Naive thymus-derived CD8-positive, alpha-beta T cell (primary cell): ENCODE measurements at places on chromosomes 3 and 15.

DNA sequence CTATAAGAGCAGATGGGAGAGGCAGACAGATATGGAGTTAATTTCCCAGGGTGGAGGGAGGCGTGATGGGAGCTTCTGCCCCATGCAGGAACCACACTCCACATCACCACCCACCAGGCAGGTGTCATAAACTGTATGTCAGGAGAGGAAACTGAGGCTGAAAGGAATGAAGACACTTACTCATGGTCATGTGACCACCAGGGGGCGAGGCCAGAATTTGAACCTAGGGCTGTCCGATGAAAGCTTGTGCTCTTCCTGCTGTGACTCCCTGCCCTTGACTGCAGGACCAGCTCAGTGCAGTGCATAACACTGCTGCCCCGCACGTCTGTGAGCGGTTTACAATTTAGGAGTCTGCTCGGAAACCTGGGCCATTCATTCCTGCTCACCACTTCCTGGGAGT lies 28.8 kb downstream of the NUP210 start:
- DNase-seq = no peak

GRCh38 chr15:82315519-82316246 lies 33.6 kb downstream of the GOLGA6L10 start:
- DNase-seq = no peak

GRCh38 chr15:88699861-88700260 lies 61.0 kb downstream of the ISG20 start:
- no peak for DNase-seq

DNA sequence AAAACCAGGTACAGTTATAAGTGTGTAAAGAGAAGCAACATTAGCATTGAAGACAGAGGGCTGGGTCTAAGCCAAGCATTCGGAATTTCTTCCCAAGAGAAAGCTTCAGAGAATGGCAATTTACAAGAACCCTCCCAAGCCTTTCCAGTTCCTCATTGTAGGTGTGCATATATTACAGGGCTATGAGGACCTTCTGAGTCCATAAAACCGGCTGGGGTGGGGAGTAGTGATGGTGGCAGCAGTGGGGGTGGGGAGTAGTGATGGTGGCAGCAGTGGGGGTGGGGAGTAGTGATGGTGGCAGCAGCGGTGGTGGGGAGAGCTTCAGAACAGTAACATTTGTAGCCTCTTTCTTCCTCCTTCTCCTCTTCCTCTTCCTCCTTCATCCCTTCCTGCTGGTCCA lies 368.7 kb upstream of the UMPS start:
- no peak for DNase-seq

GRCh38 chr15:82935382-82935781 lies 17.1 kb downstream of the HOMER2 start:
- DNase-seq = no peak

GRCh38 chr3:64815789-64816188 lies 128.0 kb upstream of the ADAMTS9 start:
- DNase-seq = no peak

DNA sequence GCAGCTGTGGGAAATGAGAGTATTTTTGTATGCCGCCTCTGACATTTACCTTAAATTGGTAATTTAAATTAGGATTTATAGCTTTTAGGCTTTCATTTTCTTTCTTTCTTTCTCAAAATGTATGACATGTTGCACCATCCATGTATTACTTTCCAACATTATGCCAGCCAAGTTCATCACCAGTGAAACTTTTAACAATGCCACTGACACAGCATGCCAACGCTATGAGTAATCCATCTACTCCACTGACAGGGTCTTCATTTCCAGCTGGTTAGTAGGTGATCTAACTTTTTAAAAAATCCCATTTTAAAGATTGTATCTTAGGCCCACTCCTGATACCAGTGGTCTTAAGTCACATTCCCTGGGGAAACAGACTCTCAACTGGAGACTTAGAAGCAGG lies 21.8 kb upstream of the CLDN16 start:
- no peak for DNase-seq

DNA sequence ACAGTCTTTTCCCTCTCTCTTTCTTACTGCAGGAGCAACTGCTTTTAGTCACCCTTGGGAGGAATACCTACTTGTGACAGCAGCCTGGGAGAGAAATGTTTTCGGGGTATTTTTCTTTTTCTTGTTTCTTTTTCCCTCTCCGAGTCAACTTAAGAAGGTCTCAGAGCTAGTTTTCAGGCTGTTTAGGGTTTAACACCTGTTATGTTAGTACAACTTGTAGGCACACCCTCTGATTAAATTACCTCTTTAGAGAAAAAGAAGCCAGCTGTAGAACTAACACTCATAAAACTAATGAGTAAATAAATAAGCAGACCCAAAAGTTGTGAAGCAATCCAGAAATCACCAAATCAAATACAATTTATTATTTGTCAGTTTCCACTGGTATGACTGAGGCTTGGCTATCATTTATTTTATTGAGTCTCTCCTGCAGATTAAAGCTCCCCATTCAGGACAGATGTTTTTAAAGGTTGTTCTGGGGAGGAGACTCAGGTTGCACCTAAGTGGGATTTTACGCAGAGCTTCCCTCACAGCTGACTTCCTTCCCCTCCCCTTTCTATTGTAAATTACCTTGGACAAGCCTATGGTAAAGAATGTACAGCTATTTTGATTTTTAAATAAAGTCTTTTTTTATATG lies 112.5 kb downstream of the FOXB1 start:
- no peak for DNase-seq

GRCh38 chr3:71582612-71583565 lies 639 bp downstream of the FOXP1 start:
- peak; percentile 59 for DNase-seq

DNA sequence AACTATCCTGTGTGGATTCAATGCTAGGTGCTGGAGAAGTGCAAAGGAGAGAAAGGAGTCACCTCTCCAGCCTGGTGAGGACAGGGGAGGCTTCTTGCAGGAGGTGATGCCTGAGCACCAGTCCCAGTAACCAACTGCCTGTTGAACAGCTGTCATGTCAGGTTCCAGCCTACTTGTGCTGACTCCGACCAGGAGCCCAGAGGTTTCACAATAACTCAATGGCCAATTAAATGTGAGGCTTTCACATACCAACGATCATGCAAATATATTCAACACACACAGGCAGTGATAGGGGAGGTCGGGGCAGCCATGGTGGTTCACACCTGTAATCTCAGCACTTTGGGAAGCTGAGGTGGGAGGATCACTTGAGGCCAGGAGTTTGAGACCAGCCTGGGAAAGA lies 7.7 kb downstream of the SORD start:
- DNase-seq = no peak

GRCh38 chr3:159771865-159772611 lies 216.6 kb upstream of the IL12A start:
- DNase-seq = no peak

GRCh38 chr3:164451072-164451910 lies 627.0 kb downstream of the SI start:
- no peak for DNase-seq

DNA sequence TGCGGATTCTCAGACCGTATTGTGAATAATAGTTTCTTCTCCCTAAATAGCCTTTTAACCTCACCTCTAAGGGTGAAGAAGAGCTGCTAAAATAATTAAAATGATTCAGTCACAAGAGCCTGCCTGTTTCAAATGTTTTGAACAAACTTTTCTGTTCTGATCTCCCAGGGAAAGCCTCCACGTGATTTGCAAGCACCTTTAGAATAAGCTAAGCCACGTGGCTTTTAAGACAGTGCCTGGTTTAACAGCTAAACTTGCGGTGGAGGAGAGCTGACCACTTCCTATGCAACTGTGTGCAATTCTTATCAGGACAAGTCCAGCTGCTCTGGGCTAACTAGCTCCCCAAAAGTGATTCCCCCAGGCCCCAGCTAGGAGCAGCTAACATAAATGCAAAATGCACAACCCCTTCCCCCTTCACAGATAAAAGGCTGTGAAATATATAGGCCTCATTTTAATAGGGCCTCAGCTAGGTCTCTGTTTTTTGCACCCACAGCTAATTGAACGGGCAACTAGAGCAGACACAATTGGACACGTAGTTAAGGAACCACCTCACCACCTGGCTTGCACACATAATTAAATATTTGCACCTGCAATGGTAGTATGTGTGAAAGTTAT lies 401.2 kb upstream of the NR2F2 start:
- DNase-seq = no peak

DNA sequence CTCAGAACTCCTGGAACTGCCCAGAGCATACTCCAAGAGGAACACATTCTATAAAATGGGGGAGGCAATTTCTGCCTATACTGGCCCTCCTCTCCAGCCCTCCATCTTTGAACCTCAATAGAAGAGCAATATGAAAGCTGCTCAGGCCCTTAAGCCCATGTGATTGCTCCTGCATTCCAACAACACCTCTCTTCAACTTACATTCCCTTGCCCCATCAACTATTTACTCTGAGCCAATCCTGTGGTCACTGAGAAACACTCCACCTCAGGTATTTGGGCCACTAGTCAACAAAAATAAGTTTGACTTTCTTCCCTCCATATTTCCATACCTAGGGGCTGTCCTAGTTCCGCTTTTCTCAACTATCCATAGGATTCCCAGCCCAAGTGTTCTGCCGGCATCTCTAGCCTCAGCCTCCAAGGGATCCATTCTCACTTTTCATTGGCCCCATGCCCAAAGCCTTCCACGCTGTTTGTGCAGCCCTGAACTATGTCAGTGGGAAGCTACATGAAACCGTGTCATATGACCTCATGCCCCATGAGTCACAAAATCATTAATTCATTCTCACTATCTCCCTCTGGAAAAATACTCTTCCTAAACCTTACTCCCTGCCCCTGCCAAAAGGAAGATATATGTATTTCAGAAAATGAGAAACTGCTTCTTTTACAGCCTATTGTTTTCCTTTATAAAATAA lies 61.6 kb downstream of the GJD2 start:
- DNase-seq = no peak

- DNase-seq = no peak
These were observed 24.3 kb upstream of the SUCLG2 start for GRCh38 chr3:67678665-67679064.

GRCh38 chr3:98114264-98114663 lies 16.3 kb upstream of the OR5H1 start:
- DNase-seq = no peak

DNA sequence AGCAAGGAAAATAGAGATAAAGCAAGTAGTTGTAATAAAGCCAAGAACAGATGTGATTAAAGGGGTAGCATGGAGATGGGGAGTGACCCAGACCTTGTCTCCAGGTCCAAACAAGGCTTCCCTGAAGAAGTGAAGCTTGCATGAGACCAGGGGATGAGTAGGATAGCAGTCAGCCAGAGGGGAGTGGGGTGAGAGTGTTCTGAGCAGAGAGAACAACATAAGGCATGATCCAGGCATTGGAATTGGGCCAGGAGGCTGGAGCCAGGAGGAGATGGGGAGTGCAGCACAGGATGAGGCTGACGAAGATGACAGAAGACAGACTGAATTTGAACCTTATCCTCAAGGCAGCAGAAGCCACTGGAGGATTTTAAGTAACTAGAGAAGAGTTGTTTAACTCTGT lies 7.2 kb downstream of the TMOD2 start:
- DNase-seq = no peak

DNA sequence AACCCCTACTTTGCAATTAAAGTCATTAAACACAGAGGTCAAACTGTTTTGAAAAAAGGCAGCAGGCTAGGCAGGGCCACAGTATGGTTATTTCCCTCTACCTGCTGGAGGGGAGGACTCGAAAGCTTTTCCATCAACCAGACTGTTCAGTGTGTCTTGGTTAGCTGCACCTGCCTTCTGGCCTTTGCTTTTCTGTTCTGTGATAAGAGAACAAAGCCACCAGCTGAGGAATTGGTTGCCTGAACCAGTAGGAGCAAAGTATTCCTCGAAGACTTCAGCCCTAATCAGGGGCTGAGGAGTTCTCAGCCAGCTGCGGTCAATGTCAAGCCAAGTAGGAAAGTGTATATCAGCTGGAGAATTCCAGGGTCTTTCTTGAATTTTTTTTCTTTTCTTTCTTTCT lies 132.5 kb downstream of the SOX2 start:
- no peak for DNase-seq

DNA sequence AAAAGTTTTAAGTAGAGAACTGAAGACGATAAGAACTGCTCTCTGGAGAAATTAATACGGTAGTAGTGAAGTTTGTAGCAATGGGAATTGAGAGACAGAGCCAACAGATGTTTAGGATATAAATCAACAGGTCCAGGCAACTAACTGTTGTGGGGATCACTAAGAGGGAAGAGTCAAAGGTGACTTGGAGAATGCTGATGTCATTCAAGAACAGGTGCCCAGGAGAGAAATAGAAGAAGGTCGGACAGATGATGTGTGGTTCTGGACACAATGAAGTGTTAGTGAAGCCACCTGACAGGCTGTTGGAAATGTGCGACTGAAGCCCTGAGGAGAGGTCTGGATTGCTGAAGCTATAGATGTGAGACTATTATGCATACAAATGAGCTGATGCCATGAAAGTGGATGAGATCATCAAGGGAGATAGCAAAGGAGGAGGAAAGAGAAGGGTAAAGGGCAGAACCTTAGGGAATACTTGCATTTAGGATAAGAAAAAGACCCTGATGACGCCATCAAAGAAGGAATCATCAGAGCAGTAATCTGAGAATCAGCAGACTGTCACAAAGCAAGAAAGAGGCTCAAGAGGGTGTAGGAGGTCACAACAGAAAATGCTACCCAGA lies 183.7 kb downstream of the FRMD5 start:
- no peak for DNase-seq

DNA sequence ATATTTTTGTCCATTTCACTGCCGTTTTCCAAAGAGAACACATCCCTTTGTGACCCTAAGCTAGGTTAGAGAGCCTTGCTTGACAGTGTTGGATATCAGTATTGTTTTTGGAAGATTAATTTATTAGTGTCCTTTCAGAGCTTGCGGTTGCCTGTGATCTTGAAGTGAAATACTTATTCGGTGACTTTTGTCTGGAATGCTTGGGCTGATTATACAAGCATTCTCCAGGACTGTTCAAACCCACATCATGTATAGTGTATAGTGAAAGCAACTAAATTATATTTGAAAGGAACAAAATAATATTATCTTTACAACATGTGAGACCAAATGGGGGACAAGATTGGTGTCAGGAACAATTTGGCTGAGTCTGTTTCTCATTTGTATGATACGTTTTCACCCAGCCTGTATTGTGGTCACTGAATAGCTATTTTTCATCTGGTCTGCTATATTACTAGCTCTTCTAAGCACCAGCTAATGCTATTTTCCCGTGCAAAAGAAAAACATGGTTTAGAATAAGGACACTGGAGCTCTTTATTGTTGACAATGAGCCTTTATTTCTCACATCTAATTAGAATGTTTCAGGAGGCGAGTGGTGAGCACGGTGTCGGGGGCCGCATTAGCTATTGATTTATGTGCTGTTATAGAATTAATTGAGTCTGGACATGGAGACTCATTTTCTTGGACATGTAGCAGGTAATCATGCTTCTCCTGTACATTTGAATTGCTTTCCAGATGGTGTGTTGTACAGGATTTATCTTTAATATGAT lies 158.1 kb downstream of the APBA2 start:
- DNase-seq = no peak

- DNase-seq = peak; percentile 59
These were observed 50.8 kb downstream of the CCDC191 start for GRCh38 chr3:114005481-114005880.

DNA sequence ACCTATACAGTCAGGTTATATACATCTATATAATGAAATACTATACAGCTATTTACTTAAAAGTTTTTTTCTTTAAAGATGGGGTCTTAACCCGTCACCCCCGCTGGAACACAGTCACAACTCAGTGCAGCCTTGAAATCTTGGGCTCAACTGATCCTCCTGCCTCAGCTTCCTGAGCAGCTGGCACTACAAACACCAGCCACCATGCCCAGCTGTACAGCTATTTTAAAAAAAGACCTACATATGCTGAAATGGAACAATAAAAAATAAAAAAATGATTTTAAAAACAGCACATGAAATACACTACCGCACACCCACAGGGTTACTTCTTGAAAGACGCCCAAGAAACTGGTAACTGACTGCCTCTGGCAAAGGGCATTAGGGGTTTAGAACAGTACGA lies 3.8 kb downstream of the NCBP2 start:
- no peak for DNase-seq

- no peak for DNase-seq
These were observed 128.8 kb upstream of the PRR23C start for GRCh38 chr3:139173372-139174108.
